Endothelial cell of umbilical vein (primary cell): ENCODE measurements at places on chromosomes 5 and 9. TPM values are rescaled to one million over a fixed set of nuclear protein-coding genes. Genes with fewer than 3 reads are reported as not detected.

GPR150 gene
- 0.31 and 0.35 TPM in 2 replicates for total RNA-seq

SLC6A19 gene
- not detected in 2 replicates for total RNA-seq

LYRM7 gene
- total RNA-seq, result 5.5 and 7.5 TPM in 2 replicates

CDH18 gene
- total RNA-seq, result not detected in 2 replicates
